DMS153 (cell line): ENCODE measurements at places on chromosomes 7 and 10.

- DNase-seq, result no peak
These were observed 120.7 kb downstream of the PRKAG2 start for GRCh38 chr7:151756076-151756731.

GRCh38 chr10:103679096-103679790 lies 176.1 kb downstream of the SH3PXD2A start:
- DNase-seq, result no peak

GRCh38 chr7:423312-424260 lies 96.1 kb downstream of the PDGFA start:
- DNase-seq, result no peak

DNA sequence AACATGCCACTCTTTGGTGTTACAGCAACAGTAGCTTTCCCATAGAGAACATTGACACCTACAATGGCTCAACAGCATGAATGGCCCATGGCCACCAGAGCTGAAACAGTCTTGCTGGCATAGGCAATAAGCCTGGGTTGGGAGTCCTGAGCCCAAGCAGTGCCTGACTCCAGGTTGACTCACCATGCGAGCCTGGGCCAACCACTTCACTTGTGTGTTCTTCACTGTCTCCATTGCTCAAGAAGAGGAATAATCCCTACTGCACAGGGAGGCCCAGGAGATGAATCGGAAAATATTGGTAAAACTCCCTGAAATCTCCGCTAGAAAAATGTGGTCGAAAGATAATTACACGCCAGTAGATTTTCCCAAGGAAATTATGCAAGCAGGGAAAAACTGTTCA lies 89.2 kb upstream of the INHBA start:
- no peak for DNase-seq

DNA sequence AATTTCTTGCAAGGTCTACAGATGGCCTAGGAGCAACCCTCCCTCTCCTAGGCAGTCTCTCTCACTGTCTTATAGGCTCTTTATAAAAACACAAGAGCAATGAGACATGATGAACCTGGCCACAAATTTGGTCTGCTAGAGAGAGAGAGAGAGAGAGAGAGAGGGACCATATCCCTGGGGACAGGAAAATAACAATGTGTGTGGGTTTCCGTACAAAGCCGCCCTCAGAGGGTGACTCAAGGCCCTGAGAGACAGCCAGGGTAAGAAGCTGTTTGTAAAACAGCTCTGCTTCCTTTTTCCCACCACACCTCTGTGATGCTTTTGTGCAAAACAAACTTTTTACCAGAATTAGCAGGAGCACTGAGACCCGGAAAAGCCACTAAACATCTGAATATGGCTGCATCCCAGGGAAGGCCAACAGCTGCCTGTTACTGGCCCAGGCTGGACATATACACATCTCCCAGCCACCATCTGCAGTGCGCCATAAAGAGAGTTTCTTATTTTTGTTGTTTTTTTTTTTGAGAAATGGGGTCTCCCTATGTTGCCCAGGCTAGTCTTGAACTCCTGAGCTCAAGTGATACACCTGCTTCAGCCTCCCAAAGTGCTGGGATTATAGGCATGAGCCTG lies 18.4 kb downstream of the GIMAP5 start:
- DNase-seq, result no peak

GRCh38 chr7:20543500-20543899 lies 72.0 kb upstream of the ABCB5 start:
- no peak for DNase-seq

DNA sequence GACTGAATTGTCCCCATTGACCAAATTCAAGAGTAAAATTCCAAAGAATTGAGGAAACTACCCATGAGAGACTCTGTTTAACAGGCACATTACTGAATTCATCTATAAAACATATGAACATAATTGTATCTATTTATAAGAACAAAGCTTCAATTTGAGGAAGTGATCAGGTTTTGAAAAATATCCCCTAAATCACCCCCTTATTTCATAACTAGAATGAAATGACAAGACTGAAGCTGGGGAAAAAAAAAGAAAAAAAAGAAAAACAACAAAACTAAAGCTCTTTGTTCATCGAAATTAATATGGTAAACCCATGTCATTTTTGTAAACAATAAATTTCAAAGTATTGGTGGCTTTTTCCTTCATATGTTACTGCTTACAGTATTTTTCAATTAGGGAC lies 184.9 kb upstream of the SEMA3A start:
- no peak for DNase-seq

DNA sequence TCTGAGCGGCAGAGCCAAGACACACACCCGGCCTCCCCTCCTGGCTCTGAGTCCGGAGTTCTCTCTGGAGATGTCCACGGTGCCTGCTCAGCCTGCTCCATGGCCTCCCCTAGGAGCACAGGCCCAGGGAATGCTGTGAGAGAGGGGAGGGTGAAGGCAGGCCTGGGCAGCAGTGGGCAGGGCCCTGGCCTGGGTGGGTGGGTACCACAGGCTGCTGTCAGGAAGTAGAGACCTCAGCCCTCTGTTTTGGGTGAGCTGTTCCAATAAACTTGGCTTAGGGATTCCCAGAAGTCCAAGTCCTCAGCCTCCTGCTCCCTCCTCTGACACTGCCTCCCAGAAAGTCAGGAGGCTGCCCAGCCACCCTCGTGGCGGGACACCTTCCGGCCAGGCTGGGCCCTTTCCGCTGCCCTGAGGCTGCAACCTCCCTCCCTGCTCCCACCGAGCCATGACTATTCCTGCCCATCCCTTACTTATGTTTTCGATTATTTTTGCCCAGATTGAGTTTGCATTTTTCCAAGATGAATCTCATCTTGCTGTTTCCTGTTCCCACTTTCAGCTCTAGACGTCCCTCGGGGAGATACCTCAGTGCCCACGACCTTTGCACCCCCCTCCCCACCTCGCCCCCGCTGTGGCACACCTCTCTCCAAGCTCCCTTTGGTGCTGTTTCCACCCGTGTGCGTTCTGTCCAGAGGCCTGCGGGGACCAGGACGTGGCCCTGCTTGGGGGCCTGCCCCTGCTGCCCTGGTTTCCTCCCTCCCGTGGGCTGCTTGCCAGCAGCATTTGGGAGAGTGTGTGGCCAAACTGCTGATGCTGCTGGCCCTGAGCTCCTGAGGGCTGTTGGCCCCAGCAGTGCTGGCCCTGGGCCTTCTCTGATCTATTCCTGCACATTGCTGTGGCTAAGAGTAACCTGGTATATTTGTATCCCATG lies 5.8 kb upstream of the POLM start:
- DNase-seq, result no peak

GRCh38 chr7:409339-410281 lies 110.0 kb downstream of the PDGFA start:
- no peak for DNase-seq

- DNase-seq, result no peak
These were observed 15.2 kb upstream of the EGR2 start for GRCh38 chr10:62831346-62831745.

- DNase-seq, result peak; percentile 32
These were observed 85.5 kb downstream of the PRTFDC1 start for GRCh38 chr10:24866604-24867583.

DNA sequence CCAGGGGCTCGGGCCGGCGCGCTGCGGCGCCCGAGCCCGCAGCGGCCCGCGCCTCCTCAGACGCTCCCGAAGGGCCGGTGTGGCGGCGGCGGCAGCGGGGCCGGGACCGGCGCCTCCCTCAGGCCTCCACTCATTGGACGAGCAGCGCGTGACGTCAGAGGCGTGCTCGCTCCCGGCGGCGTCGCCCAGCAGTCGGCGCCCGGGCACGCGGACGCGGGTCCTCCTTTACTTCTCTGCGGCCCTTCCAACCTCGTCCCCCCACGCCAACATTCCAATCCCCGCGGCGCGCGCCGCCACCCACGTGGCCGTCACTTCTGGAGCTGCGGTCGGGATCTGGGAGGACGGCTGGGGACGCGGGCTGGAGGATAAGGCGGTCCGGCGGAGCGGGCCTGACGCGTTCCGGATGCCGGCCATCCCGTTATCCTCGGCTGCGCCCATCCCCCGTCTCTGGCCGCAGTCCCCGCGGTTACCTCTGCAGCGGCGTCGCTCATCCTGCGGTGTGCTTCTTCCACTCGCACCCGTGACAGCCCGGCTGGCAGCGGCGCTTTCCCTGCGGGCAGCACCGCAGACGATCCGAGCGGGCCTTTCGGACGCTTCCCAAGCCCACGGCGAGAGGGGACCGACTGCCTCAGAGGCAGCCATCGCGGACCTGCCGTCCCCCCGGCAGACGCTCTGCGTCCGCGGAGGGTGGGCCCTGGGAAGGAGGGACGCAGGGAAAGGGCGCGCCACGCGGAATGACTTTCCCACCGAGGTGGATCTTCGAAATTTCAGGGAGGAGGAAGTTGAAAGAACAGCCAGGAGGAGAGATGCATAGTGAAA lies at the start of gene PDZD8:
PDZD8 (minus strand) TSS at position 81 of the 819 bp plus-strand sequence. CDS start 213 bp downstream, outside the sequence.
- DNase-seq, result peak; percentile 75

DNA sequence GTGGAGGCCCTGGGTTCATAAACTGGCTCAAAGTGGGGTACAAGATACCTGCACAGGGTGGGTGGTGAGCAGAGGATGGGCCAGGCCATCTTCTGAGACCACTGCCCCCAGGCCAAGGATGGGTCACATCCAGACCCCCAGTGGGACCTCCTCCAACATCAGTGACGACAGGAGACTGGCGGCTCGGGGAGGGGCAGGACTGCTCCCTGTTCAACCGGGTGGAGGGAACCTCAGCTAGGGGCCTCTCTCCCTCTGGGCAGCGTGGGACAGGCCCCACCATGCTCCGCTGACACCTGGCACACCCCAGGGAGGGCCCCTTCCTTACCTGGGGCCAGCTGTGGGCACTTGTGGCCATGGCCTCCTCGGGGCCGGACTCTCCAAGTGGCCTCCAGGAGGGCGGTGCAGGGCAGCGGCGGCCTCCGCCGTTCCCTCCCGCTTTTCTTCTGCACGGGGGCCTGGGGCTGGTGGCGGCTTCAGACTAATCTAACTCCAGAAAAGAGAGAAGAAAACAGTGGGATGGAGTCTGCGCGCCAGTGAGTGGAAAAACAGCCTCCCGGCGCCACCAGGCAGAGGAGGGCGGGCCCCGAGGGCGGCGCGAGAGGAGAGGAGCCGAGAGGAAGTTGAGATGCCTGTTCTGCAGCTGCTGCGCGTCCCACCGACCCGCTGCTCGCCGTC lies at the start of gene CALHM2:
CALHM2 (minus strand) TSS at position 540 of the 675 bp plus-strand sequence. CDS start 2,429 bp downstream, outside the sequence.
- DNase-seq, result peak; percentile 56

- no peak for DNase-seq
These were observed 11.8 kb upstream of the PDCD4 start for GRCh38 chr10:110859973-110860376.

GRCh38 chr10:131746785-131747184 lies 154.0 kb upstream of the PPP2R2D start:
- no peak for DNase-seq

GRCh38 chr10:96365571-96365970 lies 6.8 kb upstream of the OPALIN start:
- DNase-seq, result no peak

DNA sequence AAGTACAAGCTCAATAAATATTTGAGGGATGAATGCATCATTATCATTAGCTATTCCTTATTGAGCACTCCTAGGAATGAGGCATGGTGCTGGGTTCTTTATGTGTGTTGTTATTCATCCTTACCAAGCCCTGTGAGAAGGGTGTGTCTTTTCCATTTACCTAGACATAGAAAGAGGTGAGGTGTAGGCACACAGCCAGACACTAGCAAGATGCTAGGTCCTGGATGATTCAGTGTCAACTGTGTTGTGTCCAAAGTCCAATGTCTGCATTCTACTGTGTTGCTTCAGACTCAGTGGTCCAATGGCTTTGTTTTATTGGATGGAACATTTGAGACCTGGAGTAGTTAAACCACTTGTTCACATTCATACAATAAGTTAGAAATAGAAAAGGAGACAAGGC lies 605.5 kb downstream of the LRMDA start:
- no peak for DNase-seq

DNA sequence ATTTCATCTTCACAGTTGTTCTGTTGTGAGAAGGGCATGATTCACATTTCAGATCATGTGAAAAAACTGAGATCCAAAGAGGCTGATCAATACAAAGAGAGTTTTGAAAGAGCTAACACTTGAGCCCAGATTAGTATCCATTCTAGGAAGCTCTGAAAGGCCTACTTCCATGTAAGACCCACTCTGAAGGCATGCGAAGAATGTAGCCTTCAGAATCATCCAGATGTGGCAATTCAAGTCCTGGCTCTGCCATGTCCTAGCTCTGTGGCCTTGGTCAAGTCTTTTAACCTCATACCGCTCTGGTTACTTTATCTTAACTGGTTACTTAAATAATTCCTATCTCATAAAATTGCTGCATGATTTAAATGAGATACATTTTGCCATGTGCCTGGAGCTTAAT lies 111.1 kb downstream of the FZD1 start:
- DNase-seq, result no peak

GRCh38 chr10:128808921-128809440 lies 658.1 kb upstream of the MGMT start:
- DNase-seq, result no peak

- DNase-seq, result no peak
These were observed 125.6 kb downstream of the PLXNA4 start for GRCh38 chr7:132450696-132451095.

DNA sequence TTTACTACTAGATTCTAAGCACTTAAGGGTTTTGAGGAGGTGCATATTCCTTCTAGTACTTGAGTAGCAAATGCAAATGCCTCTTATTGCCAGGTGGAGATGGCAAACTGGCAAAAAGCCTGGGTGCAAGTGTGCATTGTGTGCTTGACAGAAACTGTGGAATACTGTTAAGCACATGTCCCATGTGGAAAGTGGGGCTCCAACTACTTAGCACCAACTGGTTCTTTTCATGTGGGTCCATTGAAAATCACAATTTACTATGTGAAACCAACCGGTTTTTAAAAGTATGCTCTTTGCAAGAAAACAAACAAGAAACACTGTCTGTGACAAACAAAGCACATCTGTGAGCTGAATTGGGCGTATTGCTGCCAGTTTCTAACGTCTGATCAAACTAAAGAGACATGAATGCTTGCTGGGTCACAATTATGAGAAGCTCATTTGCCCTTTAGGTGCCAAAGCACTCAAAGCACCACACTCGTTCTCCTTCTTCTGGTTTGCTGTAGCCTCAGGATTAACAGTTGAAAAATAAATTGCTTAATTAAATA lies 197.4 kb downstream of the SEMA3E start:
- peak; percentile 7 for DNase-seq

GRCh38 chr7:42677751-42678699 lies 233.8 kb downstream of the C7orf25 start:
- no peak for DNase-seq

DNA sequence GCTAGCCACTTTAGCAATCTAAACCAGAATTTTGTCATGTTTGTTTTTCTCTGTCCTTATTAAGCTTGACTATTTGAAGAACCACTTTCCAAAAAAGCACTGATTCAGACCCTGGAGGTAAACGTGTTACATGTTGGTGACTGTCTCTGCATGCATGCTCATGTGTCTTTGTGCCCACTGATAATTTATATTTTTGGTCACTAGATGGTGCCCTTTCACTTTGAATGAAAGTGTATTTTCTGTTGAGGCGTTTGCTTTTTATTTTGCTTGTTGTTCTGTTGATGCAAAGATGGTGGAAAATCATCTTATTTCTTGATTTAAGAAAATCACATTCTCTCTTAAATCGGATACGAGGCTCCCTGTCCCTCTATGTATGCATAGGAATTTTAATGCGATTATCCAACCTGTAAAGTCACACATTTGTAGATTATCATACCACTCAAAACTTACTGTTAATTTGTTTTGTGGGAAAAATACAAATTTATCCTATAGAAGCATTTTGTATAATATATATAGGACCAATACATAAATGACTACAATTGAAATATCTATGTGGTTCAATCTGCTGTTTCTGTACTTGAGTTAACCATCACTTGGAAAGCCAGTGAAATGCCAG lies 269.3 kb downstream of the BICC1 start:
- DNase-seq, result peak; percentile 5
